ENCODE measurements at places on chromosomes 13 and 19.

DNA sequence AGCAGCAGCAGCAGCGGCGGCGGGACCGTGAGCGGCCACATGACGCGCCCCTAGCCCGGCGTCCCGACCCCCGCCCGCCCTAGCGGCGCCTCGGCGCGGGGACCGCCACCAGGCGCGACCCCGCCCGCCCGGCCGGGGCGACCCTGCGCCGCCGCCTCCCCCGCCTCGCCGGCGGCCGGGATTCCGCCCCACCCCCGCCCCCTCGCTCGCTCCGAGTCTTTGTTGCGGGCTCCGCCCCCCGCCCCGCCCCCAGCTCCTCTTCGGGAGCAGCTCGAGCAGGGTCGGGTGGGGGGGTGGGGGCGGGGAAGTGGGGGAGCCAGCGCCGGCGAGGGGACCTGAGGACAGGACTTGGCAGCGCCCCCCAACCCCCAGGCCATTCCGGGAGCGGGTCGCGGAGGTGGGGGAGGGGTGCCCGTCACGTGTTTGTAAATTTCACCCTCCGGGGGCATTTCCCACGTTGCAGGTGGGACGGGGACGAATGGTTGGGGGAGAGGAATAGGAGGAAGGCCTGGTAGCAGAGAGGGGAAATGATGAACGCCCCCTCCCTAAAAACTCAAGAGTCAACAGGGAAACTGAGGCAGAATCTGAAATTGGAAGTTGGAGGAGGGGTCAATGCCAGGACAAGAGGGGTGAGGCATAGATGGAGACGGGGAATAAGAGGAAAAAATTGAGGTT, at the start of gene OLFM2:
TSS of gene OLFM2 (minus strand) at position 190 of the 675 bp plus-strand sequence. CDS start at position 41, 149 bp downstream.
- DNase-seq, result no peak

DNA sequence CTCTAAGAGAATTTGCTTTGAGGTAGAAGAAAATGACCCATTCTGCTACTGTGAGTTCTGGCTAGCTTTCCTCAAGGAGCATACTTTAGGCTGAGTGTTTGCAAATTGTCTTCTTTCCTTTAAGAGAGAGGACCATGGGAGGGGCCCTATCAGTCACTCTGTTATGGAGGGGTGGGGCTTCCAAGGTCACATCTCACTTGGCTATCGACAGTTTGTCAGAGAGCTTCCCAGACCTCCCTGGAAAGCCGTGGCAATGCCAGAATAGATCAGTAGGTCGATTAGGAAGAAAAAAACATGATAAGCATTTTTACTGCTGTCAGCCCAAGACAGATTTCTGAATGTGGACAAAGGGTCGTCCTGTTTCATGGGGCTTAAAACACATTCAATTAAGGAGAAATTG, 93.3 kb downstream of the OXGR1 start:
- no peak for DNase-seq

- no peak for DNase-seq
Measured at GRCh38 chr13:25784119-25784518, 267.7 kb downstream of the SHISA2 start.

DNA sequence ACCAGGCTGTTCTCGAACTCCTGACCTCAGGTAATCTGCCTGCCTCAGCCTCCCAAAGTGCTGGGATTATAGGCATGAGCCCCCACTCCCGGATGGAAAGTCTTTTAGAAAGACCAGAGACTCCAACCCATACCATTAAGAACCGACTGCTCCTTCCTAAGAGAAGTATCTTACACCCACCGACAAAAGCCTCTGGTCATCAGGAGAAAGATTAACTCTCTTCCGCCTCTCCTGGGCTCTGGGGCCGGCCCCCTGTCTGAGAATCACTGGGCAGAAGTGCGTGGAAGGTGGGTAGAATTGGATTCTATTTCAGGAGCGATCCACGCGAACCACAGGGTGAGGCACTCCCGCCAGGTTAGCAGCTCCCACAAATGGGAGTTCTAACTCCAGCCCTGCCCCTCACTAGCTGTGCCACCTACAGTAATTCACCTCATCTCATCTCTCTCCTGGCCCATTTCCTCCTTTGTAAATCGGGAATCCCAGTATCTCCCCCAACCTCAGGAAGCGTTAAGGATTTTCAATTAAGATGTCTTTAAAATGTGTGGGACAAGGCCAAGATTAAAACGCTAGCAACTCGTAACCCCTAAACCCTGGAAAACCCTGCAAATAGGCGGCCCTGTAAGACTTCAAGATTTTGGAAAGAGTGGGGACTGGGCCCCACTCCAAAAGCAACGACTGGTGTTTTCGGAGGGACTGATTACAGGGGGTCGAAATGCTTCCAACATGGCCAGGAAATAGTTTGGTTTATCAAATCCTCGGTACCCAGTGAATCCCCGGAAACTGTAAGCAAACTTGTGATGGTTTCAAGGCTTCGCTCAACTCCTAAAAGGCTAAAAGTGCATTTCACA, 1.3 kb downstream of the HNRNPL start:
- peak; percentile 8 for DNase-seq

GRCh38 chr13:64314331-64314730, 2898.7 kb upstream of the PCDH20 start:
- no peak for DNase-seq

DNA sequence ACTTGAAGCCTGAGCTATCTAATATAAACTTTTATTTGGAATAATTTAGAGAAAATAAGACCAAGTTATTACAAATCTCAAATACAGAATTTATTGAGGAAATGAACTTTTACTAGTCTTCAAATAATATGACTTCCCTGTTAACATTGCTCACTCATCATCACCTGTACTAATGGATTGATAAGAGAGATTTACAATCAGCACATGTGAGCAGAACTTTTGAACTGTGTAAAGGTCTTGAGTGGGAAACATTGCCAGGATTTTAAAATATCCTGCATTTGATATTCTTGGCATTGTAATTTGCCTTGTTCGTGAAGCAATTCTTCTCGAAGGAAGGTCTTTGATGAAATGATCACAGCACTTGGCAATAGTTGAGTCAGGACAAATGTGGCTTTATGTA, 111.9 kb downstream of the FGF9 start:
- DNase-seq, result no peak

DNA sequence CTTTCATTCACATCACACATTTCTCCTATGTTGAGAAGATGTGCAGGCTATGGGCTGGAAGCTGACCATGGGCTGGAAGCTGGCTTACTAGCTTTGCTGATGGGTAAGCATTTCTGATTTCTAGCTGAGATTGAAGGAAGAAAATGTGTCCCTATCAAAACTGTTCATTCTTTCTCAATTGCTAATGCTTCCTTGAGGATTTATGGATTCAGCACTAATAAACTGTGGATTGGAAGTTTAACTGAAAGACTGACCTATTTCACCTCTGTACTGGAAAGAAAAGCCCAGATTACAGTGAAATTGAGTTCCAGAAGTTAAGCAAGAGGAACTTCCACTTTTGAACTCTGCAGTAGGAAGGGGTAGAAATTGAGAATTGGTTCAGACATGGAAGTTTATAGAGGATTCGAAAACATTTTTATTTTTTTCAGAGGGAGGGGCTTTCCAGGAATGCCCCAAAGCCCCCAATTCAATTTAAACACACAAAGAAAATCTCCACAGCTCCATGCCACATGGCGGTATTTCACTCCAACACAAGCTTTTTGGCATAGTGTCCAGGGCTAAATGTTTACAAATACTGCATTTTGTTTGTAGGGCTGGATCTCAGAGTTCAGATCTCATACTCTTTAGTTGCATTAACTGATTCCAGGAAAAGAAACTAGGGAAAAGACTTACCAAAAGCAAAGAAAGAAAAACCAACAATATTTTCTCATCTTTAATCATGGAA, 61.2 kb upstream of the ARGLU1 start:
- DNase-seq, result no peak

DNA sequence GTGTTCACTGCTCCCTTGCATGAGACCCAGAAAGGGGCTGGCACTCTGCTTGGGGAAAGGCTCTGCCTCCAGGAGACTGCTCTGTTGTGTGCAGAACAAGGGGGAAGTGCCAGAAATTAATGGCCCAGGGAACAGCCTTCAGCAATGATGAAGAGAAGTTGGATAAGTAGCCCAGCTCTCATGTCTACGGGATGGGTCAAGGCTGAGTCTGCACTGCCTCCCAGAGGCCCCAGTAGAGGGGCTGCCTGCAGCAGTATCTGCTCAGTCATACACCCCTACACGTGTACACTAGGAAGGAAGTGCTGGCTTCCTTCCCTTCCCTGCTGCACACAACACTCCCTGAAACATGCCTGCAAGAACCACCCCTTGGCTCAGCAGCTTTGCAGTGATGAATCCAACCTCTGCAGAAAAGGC, 54.6 kb upstream of the URI1 start:
- no peak for DNase-seq

DNA sequence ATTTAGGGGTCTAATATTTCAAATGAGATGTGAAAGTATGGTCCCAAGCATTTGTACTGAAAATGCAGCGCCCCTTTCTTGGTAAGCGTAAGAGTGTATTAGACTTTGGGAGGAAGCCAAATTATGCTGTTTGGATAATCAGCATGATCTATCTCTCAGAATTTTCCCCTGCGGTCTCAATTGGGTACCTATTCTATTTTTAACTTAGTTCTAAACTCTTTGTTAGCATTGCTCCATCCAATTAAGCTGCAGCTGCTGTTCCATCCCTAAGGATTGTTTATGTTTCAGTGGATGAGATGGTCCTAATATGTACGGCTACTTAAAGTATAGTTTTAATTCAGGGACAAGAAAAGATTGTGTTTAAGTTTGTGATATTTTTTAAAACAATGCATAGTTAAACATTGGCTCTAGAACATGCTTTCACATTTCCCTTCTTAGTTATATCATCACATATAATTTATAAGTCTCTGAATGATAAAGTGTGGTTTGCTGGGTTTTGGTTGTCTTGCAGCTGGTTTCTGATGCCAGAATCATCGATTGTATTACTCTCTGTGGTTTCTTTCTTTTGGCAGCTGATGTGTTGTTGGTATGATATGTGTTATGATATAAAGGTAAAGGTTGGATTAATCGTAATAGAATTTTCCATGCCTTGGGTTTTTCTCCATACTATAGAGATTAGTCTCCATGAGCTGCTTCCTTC, 15.0 kb downstream of the POLR1D start:
- no peak for DNase-seq

- no peak for DNase-seq
Measured at GRCh38 chr13:98406971-98407370, 169.9 kb downstream of the STK24 start.

DNA sequence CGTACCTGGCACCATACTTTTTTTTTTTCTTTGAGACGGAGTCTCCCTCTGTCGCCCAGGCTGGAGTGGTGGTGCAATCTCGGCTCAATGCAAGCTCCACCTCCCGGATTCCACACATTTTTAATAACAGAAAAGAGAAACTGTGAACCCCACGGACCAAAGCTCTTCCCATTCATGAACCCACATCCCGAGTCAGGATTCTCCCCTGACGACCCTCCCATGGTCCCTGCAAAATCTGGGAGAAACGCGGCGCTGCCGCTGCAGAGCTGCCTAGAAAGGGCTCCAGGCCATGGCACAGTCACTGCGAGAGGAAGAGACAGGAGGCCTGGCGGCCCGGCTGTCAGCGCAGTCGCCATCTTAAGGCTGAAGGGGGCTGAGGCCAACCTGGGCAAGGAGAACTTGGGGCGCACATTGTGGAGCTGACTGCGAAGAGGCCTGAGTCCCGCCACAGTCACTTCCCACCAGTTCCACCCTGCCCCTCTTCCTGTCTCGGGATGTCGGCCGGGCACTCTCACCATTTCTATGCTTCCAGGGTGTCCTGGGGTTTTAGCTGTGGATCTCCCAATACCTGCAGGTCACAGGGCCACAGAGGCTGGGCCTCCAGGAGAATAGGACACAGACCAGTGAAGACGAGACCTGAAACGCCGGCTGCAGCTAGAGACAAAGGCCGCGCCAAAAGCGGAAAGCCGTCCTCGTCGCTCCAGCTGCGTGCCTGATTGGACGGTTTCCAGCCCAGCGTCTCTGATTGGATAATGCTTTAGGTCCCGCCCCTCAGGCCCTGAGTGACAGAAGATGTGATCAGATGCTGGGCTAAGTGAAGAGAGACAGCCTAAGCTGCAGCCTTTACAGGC, 71.0 kb downstream of the ZNF486 start:
- peak; percentile 91 for DNase-seq

- DNase-seq, result no peak
Measured at GRCh38 chr19:40778706-40779284, 748 bp downstream of the RAB4B start.

GRCh38 chr13:97261254-97262005, 39.3 kb downstream of the MBNL2 start:
- DNase-seq, result no peak

DNA sequence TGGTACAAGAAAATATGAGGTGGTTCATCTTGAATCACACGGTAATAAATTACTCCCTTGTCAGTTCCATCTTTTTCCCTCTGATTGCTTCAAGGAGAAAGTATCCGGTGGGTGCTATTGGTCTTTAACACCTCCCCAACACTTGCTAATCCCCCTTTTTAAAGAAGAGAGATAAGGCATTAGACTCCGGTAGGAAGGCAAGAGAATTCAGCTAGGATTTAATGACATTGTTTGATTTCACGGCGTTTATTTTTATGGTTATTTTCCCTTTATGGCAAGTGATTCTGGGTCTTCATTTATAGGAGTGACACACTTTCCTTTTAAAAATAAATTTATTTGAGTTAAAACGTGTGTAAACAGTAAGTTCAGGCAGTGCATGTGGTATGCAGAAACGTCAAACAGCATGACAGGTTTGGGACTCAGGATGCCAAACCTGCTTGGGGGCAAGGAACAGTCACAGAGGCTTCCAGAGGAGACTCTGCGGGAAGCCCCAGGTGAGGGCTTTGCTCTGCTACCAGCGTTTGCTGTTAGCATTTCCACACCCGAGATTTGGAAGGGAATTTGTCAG, 36.5 kb downstream of the TSHZ3 start:
- DNase-seq, result no peak

GRCh38 chr13:46544811-46545210, 8.2 kb upstream of the LRCH1 start:
- DNase-seq, result no peak

- peak; percentile 41 for DNase-seq
Measured at GRCh38 chr19:49056101-49056901, 1.2 kb downstream of the CGB7 start.

GRCh38 chr19:11164879-11165406, 9.4 kb upstream of the SPC24 start:
- no peak for DNase-seq

GRCh38 chr19:49847731-49848696, 2.9 kb upstream of the PTOV1 start:
- DNase-seq, result peak; percentile 44

DNA sequence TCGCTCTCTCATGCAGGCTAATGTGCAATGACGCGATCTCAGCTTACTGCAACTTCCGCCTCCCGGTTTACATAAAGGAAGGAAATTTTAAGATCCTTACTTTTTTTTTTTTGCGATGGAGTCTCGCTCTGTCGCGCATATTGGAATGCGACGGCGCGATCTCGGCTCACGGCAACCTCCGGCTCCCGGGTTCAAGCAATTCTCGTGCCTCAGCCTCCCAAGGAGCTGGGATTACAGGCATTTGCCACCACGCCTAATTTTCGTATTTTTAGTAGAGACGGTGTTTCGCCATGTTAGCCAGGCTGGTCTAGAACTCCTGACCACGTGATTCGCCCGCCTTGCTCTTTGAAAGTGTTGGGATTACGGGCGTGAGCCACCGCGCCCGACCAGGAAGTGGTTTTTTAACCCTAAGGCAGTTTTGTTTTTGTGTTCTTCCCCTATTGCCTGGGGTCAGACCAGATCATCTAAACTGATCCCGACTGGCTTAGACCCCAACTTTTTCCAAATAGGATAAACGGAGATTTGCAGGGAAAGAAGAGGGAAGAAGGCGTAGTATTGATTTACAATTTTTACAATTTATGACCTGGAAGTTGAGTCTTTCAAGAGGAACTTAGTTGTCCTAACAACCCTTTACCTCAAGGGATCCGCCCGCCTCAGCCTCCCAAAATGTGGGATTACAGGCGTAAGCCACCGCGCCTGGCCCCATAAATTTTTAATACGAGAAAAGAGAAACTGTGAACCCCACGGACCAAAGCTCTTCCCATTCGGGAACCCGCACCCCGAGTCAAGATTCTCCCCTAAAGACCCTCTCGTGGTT, 142.0 kb downstream of the ZNF737 start:
- peak; percentile 41 for DNase-seq

Data from activated CD4-positive, alpha-beta T cell treated with anti-CD3 and anti-CD28 coated beads, Interleukin-2, amount 10 ng/mL, durations not matched to agents 7 days and 5 days (primary cell).